ENCODE measurements at places on chromosomes 2 and 18.

GRCh38 chr2:201923436-201924328 is 110.0 kb upstream of the FZD7 start:
- DNase-seq: no peak

- no peak for DNase-seq
Measured at GRCh38 chr18:48300463-48300961, 108.7 kb downstream of the ZBTB7C start.

GRCh38 chr2:26640331-26640745 is 828 bp downstream of the CIB4 start:
- DNase-seq: no peak

DNA sequence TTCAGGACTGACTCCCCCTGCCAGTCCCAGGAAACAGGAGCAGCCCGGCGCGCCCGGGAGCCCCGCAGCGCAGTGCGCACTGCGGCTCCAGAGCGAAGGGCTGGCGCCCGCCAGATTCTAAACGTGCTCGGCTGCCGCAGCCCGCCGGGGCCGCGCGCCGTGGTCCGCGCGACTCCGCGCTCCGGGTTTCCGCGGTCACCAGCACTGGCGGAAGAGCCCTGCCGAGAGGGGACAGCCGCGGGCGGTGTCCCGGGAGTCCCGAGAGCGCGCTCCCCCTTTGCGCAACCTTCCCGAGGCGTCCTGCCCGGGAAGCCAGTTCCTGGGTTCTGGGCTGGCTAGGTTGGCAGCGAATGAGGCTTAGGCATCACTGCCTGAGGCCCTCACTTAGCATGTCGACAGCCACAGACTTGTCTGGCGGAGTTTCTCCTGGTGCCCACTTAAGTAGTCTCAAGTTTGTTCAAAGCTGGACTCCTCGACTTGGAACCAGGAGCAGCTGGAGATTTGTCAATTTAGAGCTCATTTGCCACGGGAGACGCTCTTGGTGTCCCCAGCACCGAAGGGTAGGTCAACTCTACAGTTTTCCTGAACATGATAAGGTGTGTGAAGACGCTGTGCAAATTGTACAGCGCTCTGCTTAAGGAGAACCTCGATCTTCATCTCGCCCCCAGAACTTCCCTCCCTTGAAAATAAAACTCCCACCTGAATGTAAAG is 1.5 kb upstream of the VSNL1 start:
- no peak for DNase-seq

- DNase-seq: no peak
Measured at GRCh38 chr2:190271783-190272456, 47.7 kb downstream of the HIBCH start.

GRCh38 chr2:26185304-26185928 is 12.5 kb downstream of the GAREM2 start:
- DNase-seq: no peak

GRCh38 chr2:162706770-162707169 is 131.8 kb downstream of the KCNH7 start:
- DNase-seq: no peak

GRCh38 chr2:88603146-88603545 is 24.1 kb downstream of the EIF2AK3 start:
- DNase-seq: no peak

DNA sequence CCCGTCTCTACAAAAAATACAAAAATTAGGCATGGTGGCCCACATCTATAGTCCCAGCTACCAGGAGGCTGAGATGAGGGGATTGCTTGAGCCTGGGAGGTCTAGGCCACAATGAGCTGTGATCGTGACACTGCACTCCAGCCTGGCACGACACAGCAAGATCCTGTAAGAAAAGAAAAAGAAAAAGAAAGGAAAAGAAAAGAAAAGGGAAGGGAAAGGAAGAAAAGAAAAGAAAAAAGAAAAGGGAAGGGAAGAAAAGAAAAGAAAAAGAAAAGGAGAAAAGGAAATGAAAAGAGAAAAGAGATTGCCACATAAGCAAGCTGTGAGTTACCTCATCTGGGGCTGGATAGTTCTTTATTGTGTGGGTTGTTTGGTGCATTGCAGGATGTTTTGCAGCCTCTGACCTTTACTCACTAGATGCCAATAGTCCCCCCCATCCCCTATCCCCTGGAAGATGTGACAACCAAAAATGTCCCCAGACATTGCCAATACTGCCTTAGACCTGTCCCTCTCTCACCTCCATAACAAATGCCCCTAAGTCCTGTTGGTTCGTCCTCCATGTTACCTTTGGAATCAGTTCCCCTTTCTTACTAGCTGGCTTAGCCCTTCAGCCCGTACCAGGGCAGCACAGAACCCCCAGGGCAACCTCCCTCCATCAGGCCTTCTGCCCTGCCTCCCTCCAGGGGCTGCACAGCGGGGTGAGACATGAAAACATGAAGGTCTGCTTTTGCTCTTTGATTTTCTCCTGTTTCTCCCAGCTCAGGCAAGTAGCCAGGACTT is 8.9 kb downstream of the ASPRV1 start:
- no peak for DNase-seq

DNA sequence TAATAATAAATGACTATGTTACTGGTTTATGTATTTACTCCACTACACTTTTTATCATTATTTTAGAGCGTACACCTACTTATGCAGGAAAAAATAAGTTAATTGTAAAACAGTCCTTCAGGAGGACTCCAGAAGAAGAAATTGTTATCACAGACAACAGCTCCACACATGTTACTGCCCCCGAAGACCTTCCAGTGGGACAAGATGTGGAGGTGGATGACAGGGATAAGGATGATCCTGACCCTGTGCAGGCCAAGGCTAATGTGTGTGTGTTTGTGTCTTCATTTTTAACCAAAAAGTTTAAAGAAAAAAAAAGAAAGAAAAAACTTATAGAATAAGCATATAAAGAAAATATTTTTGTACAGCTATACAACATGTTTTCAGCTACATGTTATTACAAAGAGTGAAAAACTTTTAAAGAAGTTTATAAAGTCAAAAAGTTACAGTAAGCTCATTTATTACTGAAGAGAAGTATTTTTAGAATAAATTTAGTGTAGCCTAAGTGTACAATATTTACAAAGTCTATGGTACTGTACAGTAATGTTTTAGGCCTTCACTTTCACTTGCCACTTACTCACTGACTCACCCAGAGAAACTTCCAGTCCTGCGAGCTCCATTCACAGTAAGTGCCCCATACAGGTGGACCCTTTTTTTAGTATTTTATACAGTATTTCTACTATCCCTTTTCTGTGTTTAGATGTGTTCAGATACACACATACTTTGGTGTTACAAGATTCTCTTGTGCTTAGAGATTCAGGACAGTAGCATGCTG is 7.5 kb downstream of the TGFBRAP1 start:
- no peak for DNase-seq

DNA sequence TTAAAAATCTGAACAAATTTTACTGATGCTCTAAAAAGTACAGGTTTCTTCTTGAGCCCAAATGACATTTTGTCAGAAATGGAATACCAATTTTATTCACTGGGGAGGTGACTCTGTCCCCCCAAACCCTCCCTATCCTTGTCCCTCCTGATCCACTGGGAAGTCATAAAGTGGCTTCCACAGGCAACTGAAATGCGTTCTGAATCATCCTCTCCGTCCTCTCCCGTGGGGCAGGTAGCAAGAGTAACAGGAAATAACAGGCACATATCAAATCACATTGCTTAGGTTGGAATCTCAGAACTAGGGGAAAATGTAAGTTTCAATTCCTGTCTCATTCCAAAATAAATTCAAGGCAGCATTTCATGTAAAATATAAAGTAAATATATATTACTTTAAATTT is 44.5 kb downstream of the MYL12B start:
- DNase-seq: no peak

- DNase-seq: no peak
Measured at GRCh38 chr2:85549095-85549494, 10.1 kb downstream of the MAT2A start.

Data from esophagus squamous epithelium (tissue), 5 donors.